ENCODE measurements at places on chromosomes 1 and 21. TPM values are rescaled to one million over a fixed set of nuclear protein-coding genes. Genes with fewer than 3 reads are reported as not detected.

The ZNF695 gene
- 0.52 TPM for total RNA-seq

The MAP1LC3C gene
- total RNA-seq: not detected

The HTR6 gene
- 0.31 TPM for total RNA-seq

The CFHR2 gene
- total RNA-seq: not detected

The S100PBP gene
- total RNA-seq: 18.5 TPM

The WDR77 gene
- total RNA-seq: 8.6 TPM

The CYP2J2 gene
- 0.10 TPM for total RNA-seq

The FAAH gene
- 6.2 TPM for total RNA-seq

The TSPAN2 gene
- 2.6 TPM for total RNA-seq

The MROH7 gene
- 0.42 TPM for total RNA-seq

The ADIPOR1 gene
- total RNA-seq: 139 TPM

The MIB2 gene
- 23.1 TPM for total RNA-seq

The GNAT2 gene
- total RNA-seq: not detected

The KCNE2 gene
- not detected for total RNA-seq

The HPDL gene
- total RNA-seq: not detected

The MPZL1 gene
- total RNA-seq: 13.9 TPM

The PTPN22 gene
- 70.5 TPM for total RNA-seq

The FAM72D gene
- total RNA-seq: not detected

The LCE2B gene
- not detected for total RNA-seq

The FCAMR gene
- total RNA-seq: not detected

The SH3BGR gene
- total RNA-seq: not detected

The B4GALT2 gene
- 0.63 TPM for total RNA-seq
